ENCODE measurements at places on chromosomes 7 and 10. TPM values are rescaled to one million over a fixed set of nuclear protein-coding genes. Genes with fewer than 3 reads are reported as not detected.

The GIMAP6 gene
- total RNA-seq, result 0.16 TPM

The CFTR gene
- under 0.01 TPM for total RNA-seq

The C7orf33 gene
- total RNA-seq, result not detected

The DOCK1 gene
- total RNA-seq, result 82.8 TPM

The LUC7L2 gene
- 58.3 TPM for total RNA-seq

The CALHM1 gene
- total RNA-seq, result not detected

The LBX1 gene
- not detected for total RNA-seq

The TFPI2 gene
- 1.9 TPM for total RNA-seq

The GALNT17 gene
- 0.49 TPM for total RNA-seq

The DNAJB9 gene
- total RNA-seq, result 22.9 TPM

The RPS24 gene
- total RNA-seq, result 814 TPM

The LRRN3 gene
- 1.7 TPM for total RNA-seq

The DMBT1 gene
- 0.12 TPM for total RNA-seq

The CALCR gene
- not detected for total RNA-seq

The XRCC2 gene
- total RNA-seq, result 0.12 TPM

The AQP1 gene
- total RNA-seq, result 36.2 TPM

The LRRC18 gene
- total RNA-seq, result not detected

The TLL2 gene
- under 0.01 TPM for total RNA-seq

The C10orf62 gene
- total RNA-seq, result not detected

The ABLIM1 gene
- total RNA-seq, result 7.9 TPM

The DHTKD1 gene
- total RNA-seq, result 34.4 TPM

The ACTL6B gene
- total RNA-seq, result not detected

The FAM25C gene
- total RNA-seq, result not detected

The CNNM1 gene
- total RNA-seq, result 0.36 TPM

The FAM221A gene
- total RNA-seq, result 0.73 TPM

The SLC26A5 gene
- not detected for total RNA-seq

The CUBN gene
- 11.5 TPM for total RNA-seq

The CALN1 gene
- not detected for total RNA-seq

The ACTA2 gene
- 376 TPM for total RNA-seq

The CPVL gene
- total RNA-seq, result 1.3 TPM

The GRID2IP gene
- total RNA-seq, result not detected

The ASZ1 gene
- total RNA-seq, result not detected

The ABCB1 gene
- total RNA-seq, result 0.12 TPM

The PNLIPRP2 gene
- total RNA-seq, result not detected

The ANKRD2 gene
- 0.32 TPM for total RNA-seq

The EN2 gene
- total RNA-seq, result not detected

The HECW1 gene
- total RNA-seq, result 2.3 TPM

The PHKG1 gene
- total RNA-seq, result 3.8 TPM

The TRIM50 gene
- not detected for total RNA-seq

All from hair follicle dermal papilla cell (primary cell).